ENCODE measurements at places on chromosomes 3 and 15.

DNA sequence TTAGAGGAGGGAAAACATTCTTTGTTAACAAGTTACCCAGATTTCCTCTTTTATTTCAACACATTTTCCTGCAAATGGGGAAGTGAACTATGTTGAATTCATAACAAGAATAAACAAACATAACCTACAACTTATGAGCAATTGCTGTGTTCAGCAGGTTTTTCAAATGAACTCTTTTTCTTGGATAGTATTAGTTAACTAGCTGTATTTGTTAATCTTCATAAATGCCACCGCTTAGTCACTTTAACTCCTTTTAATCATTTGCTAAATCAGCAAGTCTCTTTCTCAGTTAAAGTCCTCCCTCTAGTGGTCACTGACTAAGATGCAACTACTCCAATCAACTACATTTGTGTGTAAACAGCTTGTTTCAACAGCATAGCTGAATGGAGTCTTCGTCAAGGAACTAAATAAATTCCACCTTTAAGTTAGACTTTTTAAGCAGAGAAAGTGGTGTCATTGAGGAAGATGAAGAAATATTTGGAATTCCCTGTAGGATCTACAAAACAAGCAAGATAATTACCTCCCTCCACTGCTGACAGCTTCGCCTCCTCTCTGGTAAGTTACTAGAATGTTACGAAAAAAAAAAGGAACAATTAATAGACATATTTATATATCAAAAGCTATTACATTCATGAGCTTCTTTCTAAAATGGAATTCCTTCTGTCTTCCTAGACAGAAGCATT, 1122.0 kb downstream of the ROBO1 start:
- H3K4me1 ChIP-seq, result no peaks in the 10 kb centered on the region
- H3K4me3 ChIP-seq, result no peak overlapping the region
- H3K27ac ChIP-seq, result no peak overlapping the region
- no peaks in the 10 kb centered on the region for H3K27me3 ChIP-seq
- DNase-seq, result no peak

GRCh38 chr3:37202035-37202434, 27.7 kb upstream of the LRRFIP2 start:
- no peaks in the 10 kb centered on the region for H3K36me3 ChIP-seq
- no peaks in the 10 kb centered on the region for H3K4me1 ChIP-seq
- H3K4me3 ChIP-seq, result no peak overlapping the region
- DNase-seq, result no peak

DNA sequence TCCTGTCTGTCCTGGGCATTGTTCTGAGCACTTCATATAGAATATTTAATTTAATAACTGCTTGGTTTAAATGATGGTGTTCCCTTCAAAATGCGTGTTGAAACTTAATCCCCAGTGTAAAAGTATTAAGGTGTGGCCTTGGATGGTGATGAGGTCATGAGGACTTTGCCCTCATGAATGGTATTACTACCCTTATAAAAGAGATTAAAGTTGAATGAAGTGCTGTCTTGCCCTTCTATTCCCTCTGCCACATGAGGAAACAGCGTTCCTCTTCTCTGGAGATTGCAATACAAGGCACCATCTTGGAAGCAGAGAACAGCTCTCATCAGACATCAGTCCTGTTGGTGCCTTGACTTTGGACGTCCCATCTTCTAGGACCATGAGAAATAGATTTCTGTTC, 374.4 kb downstream of the PTPRG start:
- no peak for DNase-seq
- no peak overlapping the region for H3K27ac ChIP-seq
- H3K4me3 ChIP-seq, result no peak overlapping the region
- no peaks in the 10 kb centered on the region for H3K36me3 ChIP-seq
- no peaks in the 10 kb centered on the region for H3K4me1 ChIP-seq

DNA sequence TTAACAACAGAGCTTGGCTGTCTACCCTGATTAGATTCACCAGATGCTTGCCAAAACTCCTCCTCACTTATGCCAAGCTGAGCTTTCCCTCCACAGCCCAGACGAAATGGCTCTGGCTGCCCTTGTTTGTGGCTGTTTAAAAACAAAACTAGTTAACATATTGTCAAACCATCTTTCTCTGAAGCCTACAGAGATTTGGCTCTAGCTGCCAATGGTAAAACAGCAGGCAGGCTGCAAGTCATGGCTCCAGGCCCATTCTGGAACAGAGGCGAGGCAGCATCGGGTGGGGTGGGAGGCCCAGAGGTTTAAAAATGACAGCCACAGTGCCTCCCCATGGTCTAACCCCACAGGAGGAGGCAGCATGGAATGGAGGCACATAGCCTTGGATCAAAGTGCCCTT, 75.9 kb downstream of the SCN5A start:
- DNase-seq, result no peak
- H3K27ac ChIP-seq, result no peak overlapping the region
- H3K4me1 ChIP-seq, result no peaks in the 10 kb centered on the region
- no peaks in the 10 kb centered on the region for H3K27me3 ChIP-seq
